ENCODE measurements at places on chromosomes 3 and 15. TPM values are rescaled to one million over a fixed set of nuclear protein-coding genes. Genes with fewer than 3 reads are reported as not detected.

DNA sequence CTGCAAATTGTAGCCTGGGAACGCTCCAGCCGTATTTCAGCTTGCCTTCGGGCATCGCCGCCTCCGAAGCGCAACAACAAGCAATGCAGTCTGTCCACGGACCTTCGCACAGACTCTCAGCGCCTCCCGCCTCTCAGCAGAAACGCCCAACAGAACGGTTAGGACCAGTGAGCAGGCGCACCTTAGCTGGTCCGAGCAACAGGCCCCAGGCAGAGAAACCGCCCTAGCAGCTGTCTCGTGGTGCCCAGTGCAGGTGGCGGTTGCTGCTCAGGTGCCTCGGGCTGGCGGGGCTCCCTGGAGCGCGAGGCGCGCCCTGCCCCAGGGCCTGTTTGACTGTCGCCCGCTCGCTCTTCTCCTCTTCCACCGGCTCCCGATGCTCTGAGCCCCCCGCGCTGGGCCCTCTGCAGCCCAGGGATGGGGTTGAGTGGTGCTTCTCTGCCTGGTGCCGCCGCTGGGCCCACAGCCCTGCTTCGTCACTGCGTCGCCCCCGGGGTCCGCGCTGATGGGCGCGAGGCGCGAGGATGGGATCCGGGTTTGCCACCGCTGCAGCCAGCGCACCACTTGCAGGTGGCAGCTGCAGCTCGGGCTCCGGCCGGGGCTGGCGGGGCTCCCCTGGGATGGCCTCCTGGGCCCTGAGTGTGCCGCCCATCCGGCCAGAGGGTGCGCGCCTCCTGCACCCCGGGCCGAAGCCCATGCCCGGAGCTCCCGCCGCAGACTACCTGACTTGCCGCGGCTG is 268.4 kb upstream of the FRG2C start:
- DNase-seq: no peak

- DNase-seq: peak; percentile 30
Measured at GRCh38 chr15:47514200-47514652, 203.1 kb upstream of the SEMA6D start.

GRCh38 chr15:41971895-41972252 is 483 bp downstream of the EHD4 start:
- no peak for DNase-seq

DNA sequence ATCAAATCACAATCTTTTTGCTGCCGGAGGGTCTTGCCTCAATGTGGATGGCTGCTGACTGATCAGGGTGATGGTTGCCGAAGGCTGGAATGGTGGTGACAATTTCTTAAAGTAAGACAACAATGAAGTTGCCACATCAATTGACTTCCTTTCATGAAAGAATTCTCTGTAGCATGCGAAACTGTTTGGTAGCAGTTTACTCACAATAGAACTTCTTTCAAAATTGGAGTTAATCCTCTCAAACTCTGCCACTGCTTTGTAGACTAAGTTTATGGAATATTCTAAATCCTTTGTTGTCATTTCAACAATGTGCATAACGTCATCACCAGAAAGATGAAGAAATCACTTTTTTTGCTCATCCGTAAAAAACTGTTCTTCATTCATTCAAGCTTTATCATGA is 65.8 kb downstream of the B3GNT5 start:
- no peak for DNase-seq

- DNase-seq: no peak
Measured at GRCh38 chr3:23964537-23965235, 19.6 kb downstream of the NR1D2 start.

GRCh38 chr3:11619461-11619860 is 24.3 kb downstream of the VGLL4 start:
- DNase-seq: no peak

- DNase-seq: peak; percentile 35
Measured at GRCh38 chr3:121834157-121834670, 646 bp downstream of the IQCB1 start.

GRCh38 chr3:87595798-87596197 is 319.4 kb upstream of the POU1F1 start:
- no peak for DNase-seq

The SLC22A14 gene
- not detected for total RNA-seq

The PLAAT1 gene
- 4.8 TPM for total RNA-seq

The ZNF80 gene
- not detected for total RNA-seq

The SPINT1 gene
- 8.3 TPM for total RNA-seq

The TMEM207 gene
- not detected for total RNA-seq

The ITIH1 gene
- not detected for total RNA-seq

The GPR156 gene
- total RNA-seq: 0.66 TPM

The PPP1R14D gene
- total RNA-seq: not detected
